Glutamatergic neuron (in vitro differentiated cells): ENCODE measurements at places on chromosomes 1 and 21. TPM values are rescaled to one million over a fixed set of nuclear protein-coding genes. Genes with fewer than 3 reads are reported as not detected.

DNA sequence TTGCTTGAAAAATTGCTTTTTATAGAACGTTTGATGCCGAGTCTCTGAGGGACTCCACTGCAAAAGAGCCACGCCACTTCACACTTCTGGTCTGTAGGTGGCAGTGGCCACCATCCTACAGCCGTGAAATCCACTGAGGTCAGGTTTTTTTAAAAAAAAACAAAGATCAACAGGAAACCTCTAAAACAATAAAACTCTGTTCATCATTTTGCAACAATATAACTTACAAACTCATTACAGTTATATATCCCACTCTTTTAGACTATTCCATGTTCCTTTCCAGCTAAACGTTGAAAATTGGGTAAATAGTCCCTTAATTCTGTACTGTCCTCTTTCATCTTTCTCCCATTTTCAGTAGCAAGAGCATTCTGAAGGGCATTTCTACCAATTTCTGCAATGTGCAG lies 64.6 kb upstream of the FMN2 start:
- DNase-seq = peak; percentile 56

- no peak for DNase-seq
Measured at GRCh38 chr21:29453511-29453910, 154.8 kb downstream of the BACH1 start.

DNA sequence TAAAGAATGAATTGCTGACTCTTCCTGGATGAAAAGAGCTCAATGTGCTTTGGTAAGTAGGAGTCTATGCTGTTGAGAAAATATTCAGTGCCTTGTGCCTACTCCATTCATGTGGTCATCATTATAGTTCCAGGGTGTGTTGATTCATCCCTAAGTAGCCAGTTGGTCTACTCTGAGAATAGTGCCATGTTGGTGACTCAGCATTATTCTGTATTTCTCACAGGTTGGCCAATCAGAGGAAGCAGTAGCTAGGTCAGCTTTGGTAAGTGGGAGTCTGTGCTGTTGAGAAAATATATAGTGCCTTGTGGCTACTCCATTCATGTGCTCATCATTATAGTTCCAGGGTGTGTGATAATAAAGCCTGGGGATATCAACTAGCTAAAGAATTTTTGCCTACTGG lies 397.3 kb downstream of the AGBL4 start:
- no peak for DNase-seq

GRCh38 chr1:64268653-64269557 lies 65.5 kb downstream of the UBE2U start:
- peak; percentile 60 for DNase-seq

DNA sequence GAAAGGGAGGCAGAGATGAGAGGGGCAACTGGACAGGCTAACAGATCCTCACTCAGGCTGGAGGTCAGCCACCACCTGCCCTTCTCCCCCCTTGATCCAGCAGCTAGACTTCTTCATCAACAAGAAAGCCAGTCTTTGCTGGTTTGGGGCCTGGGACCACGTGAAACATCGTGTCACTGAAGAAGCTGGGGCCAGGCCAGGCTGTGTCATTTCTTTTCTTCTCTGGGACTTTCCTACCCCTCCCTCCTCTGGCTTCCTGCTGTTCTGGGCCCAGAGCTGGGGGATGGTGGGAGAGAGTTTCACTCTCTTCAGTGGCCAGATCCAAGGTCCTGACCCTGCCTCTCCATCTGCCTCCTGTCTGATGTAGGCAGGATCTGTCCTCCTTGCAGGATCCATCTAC lies 18.1 kb upstream of the SLC26A9 start:
- no peak for DNase-seq

DNA sequence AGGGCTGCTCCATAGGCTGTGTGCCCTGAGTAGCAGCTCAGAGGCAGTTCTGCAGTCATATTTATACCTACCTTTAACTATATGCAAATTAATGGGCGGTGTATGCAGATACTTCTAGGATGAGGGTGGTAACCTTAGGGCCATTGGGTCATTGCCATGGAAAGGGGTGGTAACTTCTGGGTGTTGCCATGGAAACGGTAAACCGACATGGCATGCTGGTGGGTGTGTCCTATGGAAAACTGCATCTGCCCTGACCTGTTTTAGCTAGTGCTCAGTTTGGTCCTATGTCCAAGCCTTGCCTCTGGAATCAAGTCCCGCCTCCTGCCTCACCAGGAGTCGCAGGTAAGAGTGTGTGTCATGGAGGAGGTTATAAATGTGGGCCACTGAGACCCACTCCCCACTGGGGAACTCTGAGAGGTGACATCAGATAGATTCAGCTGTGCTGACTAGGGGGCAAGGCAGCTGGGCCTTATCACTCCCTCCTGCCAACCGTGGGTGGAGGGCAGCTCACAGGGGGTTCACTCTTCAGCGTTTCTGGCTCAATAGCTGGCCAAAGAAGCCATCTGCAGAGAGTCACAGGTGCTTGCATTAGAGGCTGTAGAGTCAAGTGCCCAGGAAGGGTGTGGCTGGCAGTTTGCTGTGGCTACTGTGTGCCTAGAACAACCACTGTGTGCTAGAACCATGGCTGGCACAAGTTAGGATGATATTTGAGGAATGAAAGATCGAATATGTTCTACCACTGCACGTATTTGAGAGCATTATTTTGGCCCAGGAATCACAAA lies 19.0 kb downstream of the BACE2 start:
- DNase-seq = no peak

The VCAM1 gene
- total RNA-seq = 0.98 TPM

The SOD1 gene
- 93.7 TPM for total RNA-seq

DNA sequence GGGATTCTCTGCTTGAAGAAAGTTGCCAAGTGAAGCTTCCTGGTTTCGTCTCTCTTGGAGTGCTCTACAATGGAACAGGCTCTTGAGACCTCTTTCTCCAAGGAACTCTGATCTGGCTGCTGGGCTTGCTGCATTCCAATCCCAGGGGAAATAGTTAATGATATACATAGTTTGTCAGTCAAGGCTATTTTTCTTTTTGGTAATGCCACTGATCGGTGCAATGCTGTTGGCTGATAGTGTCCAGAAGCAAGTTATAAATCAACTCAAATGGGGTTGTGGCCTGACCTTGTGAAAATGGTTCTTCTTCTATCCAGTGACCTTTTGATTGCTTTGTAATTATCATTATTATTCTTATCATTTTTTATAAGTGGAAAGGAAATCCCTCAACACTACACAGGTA lies 48.4 kb upstream of the TNFSF18 start:
- DNase-seq = no peak

DNA sequence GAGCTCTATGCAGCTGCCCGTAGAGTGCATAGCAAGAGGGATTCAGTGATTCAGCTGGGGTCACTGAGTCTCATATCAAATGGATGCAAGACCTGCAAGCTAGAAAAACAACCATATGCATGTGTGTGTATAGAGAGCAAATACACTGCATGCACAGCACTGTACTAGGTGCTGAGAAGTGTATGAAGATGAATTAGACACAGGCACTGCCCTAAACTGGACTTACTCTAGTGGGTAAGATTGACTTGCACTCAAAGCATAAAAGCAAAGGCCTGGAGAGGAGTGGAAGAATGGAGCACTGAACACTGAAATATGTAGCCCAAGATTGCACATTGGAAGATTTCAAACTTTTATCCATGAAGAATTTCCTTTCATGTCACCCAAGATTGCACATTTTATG lies 5.5 kb upstream of the GBP1 start:
- no peak for DNase-seq

DNA sequence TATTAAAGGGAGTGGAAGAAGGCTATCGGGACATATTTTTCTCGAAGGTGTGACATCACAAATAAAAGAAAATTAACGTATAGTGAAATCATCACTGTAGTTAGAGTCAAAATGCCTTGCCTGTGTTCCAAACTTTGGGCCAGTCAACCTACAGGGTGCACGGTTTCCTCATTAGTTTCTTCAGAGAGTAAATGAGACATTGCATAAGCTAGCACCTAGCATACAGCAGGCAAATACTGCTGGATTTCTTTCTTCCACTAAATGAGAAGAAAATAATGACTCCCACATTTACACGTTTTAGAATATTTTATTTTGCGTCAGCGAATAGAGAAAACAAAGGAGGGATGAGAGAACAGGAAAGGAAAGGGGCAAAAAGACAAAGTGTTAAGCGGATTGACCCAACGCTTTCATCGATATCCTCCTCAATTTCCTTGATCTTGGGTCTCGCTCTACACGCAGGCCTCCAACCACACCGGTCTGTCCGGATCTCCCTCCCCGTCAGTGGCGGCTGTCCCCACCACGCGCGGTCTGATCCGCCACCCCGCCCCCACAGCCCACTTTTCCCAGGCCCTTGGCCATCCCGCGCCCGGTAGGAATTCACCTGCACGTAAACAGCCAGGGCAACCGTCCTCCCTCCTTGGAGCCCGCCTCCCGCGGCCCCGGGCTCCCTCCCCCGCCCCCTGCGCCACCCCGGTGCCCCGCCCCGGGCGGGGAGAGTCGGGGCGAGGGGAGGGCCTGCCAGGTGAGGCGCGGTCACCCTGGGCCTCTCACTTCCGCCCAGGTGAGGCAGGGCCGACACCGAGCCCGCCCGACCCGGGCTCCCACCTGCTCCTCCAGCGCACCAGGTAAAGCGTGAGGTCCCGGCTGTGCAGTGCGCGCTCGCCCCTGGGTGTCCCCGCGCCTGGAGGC lies at the start of gene PATJ:
Gene PATJ, plus strand, starts transcription at position 770 of the 909 bp plus-strand sequence. CDS start 20,413 bp downstream, outside the sequence.
- DNase-seq = peak; percentile 42

- DNase-seq = no peak
Measured at GRCh38 chr1:234975122-234975940, 153.3 kb downstream of the TOMM20 start.

- no peak for DNase-seq
Measured at GRCh38 chr1:218488531-218488930, 143.4 kb downstream of the TGFB2 start.

The HMGN2 gene
- 187 TPM for total RNA-seq

GRCh38 chr1:77175230-77175844 lies 43.9 kb downstream of the PIGK start:
- DNase-seq = no peak

The SAMD11 gene
- 46.2 TPM for total RNA-seq

- DNase-seq = no peak
Measured at GRCh38 chr1:98824736-98825135, 163.2 kb downstream of the SNX7 start.

DNA sequence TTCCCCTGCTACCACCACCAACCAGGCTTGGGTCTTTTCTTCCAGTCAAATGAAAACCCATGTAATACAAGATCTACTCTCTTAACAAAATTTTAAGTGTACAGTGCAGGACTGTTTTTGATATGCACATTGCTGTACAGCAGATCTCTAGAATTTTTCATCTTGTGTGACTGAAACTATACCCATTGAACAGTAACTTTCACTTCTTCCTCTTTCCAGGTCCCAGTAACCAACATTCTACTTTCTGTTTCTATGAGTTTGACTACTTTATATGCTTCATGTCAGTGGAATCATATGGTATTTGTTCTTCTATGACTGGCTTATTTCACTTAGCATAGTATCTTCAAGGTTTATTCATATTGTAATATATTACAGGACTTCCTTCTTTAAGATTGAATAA lies 45.3 kb upstream of the PLPPR4 start:
- no peak for DNase-seq

DNA sequence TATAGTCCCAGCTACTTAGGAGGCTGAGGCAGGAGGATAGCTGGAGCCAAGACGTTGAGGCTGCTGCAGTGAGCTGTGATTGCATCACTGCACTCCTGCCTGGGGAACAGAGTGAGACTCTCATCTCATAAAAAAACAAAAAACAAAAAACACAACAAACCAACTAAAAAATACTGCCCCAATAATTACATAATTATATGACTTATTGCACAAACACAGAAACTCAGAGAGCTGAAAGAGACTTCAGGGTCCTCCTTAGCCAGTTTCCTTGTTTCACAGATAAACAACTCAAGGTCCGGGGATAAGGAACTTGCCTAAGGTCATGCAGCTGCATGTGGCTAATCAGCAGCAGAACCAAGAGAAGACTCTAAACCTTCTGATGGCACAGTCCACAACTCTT lies 11.9 kb downstream of the EXTL2 start:
- DNase-seq = no peak

- no peak for DNase-seq
Measured at GRCh38 chr1:16006552-16007485, 2.8 kb downstream of the SRARP start.

DNA sequence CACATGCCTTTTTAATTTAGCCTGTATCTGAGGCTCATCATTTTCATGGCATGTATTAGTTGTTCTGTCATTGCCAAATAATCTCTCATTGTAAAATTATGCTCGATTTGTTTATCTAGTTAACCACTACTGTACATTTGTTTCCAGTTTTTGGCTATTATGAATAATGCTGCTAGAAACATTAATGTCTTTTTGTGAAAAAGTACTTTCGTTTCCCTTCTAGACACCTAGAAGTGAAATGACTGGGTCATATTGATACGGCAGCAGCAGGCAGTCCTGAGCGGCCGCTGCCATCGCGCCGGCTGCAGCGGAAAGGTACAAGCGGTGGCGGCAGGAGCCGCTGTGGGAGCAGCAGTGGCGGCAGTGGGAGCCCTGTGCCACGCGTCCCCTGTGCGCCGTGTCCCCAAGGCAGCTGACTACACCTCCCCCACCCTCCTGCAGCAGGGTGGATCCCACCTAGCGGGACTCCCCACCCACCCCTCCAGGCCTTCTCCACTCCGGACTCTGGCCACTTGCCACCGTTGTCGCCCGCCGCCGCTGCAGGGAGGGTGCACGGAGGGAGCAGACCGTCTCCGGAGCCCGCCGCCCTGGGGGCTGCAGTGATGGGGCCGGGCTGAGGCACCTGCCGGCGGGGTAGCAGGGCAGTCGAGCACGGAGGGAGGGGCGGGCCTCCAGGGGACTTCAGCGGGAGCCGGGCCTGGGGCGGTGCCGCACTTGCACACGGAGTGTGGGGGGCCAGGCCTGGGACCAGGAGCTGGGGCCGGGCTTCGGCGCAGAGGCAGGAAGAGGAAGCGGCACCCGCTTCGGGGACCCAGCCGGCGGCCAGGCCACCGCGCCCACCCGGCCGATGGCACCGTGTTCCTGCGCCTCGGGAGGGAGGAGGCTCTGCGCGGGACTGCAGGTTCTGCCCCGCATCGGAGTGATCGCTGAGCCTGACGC lies 66.8 kb upstream of the RGS7 start:
- peak; percentile 67 for DNase-seq

- peak; percentile 90 for DNase-seq
Measured at GRCh38 chr1:205812878-205813754, at the start of gene SLC41A1. Gene SLC41A1, minus strand, starts transcription at chr1:205813198. Its CDS starts 2,757 bp downstream, at chr1:205810441.

GRCh38 chr21:34565238-34565637 lies 49.7 kb downstream of the RCAN1 start:
- DNase-seq = no peak

The MROH9 gene
- not detected for total RNA-seq

The KRTAP22-1 gene
- total RNA-seq = not detected

The PDZK1 gene
- total RNA-seq = 1.7 TPM

The TRAF3IP3 gene
- not detected for total RNA-seq

DNA sequence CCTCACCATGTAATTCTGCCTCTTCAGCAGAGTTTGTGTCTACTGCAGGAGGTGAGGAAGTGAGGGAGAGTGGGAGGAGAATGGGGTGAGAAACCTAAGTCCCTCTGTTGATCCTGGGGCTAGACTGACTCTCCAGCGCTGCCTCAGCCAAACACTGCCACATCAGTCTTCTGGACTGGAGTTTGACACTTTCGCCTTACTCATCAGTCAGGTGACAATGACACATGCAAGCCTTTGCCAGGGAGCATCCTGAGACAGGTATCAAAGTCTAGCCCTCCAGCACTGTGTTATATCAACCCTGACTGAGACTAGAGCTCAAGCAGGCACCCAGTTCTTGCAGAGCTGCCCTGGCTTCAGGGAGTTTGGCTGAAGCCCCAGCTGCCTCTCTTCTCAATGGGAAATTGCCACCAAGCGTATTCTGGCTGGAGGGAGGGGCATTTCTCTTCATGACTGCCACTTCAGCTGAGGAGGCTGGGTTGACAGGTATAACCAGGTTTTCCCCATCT lies 33.3 kb upstream of the SUCO start:
- no peak for DNase-seq
